B cell (primary cell): ENCODE measurements at places on chromosomes 7 and 10. TPM values are rescaled to one million over a fixed set of nuclear protein-coding genes. Genes with fewer than 3 reads are reported as not detected.

Gene PNLIP
- polyA plus RNA-seq: not detected in 2 replicates

DNA sequence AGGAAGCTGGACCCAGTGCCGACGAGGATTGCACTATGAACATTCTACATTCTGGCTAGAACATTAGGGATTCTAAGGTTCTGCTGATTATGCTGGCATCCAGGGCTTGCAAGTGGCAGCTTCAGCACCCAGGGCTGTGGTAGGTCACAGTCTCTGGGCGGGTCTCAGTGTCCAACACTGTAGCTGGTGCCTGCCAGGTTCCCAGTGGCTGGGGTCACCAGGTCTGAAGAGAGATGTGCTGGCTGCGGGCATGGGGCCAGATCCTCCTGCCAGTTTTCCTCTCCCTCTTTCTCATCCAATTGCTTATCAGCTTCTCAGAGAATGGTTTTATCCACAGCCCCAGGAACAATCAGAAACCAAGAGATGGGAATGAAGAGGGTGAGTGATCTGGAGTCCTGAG lies at the start of gene PTTG1IP2:
TSS of gene PTTG1IP2 (plus strand) at position 86 of the 400 bp plus-strand sequence. CDS start at position 234, 148 bp downstream.
- DNase-seq: no peak

- no peak for DNase-seq
Observed at GRCh38 chr7:50355817-50356178, 51.3 kb downstream of the IKZF1 start.

GRCh38 chr7:157763279-157764000 lies 426.6 kb downstream of the DNAJB6 start:
- no peak for DNase-seq

Gene SFTPA1
- polyA plus RNA-seq: not detected in 2 replicates
